Stimulated activated CD8-positive, alpha-beta memory T cell treated with anti-CD3 and anti-CD28 coated beads, Interleukin-2, amount 100 ng/mL, for 48 hours (primary cell): ENCODE measurements at places on chromosomes 6 and 20.

DNA sequence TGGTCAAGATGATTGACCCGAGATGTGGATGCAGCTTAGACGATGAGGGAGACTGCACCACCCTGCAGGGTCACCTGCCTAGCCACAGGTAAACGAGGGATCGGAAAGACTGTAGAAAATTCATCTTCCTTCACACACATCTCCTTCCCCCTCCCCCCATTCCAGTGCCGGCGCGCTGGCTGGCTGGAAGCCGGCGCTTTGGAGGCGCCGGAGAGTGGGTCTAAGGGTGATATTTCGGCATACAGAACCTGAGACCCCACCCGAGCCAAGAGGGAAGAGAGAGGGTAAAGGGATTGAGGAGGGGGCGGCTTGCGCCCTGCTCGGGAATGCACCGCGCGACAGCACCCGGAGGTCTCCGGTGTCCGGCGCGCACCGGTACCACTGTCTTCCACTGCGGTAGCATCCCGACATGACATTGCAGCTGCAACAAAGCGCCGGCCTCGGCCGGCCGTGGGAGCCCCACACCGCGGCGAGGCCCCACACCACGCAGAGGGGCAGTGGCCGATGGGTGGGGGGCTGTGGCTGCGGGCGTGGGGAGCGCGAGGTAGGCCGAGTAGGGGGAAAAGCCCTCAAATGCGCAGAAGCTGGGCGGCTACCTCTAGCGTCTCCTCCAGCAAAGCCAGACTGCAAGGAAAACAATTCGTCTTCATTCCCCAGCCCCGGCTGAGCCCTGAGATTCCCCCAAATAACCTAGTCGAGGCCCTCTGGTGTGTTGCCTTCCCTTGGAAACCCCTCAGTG lies 984 bp downstream of the TNFRSF21 start:
- DNase-seq = no peak

GRCh38 chr6:43304361-43304760 lies 4.3 kb downstream of the CRIP3 start:
- no peak for DNase-seq

DNA sequence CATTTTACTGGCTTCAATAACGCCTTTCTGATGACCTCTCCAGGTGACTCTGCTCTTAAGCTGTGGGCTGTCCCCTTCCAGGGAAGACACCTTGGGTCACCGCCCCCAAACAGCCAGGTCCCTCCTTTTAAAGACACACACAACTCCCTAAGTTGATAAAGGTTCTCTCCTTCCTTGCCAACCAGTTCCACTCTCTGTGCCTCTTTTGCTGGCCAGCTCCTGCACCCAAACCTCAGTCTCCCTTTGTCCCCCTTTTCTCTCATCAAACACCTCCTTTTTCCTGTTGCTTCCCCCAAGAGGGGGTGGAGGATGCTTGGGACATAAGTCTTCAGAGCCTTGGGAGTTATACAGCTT lies 1.0 kb downstream of the NCOA6 start:
- DNase-seq = peak; percentile 69

DNA sequence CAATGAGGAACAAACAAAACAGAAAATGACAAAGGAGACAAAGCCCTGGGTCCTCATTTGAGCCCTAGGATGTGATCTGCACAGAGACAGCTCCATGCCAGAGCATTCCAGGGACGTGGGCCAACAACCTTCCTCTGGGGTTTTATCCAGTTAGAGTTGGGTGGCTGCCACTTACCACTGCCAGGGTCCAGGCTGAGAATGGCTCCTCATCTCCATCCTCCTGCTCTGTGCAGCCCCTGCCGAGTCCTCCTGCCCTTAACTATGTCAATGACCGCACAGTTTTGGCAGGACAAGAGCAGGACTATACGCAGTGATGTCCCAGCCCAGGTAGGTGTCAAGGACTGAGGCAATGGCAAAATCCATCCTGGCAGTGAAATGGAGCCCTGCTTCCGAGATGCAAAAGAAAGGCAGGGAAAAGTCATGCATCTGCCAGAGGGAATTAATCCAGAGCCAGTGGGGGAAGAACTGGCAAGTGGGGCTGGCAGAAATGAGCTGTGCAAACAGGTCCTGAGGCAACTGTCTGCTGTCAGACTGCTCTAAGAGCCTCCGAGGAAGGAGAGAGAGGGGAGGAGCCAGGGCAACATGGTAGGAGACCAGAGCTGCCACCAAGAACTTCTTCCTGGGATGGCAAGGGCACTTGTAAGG lies 449.4 kb downstream of the PTPRT start:
- no peak for DNase-seq

- no peak for DNase-seq
Observed at GRCh38 chr6:134235937-134236751, 81.8 kb downstream of the SGK1 start.

- no peak for DNase-seq
Observed at GRCh38 chr20:49279677-49280462, 2.0 kb upstream of the ZNFX1 start.

- no peak for DNase-seq
Observed at GRCh38 chr6:83509441-83509840, 2.9 kb upstream of the PRSS35 start.

- no peak for DNase-seq
Observed at GRCh38 chr20:36112112-36112511, 42.4 kb upstream of the EPB41L1 start.

DNA sequence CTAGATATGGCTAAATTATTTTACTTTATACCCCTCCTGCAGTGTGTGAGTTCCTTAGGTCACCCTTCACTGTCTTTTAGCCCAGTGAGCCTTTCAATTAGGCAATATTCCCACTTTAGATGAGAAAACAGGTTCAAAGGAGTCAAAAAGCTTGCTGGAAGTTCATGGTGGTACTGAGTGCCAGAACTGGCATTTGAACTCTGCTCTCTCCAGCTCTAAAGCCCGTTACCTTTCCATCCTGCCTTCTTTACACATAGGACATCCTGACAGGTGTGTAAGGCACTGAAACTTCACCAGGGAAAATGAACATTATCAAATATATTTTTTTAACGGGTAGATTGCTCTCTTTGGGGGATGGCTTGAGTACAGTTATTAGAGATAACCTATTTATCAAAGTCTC lies 11.2 kb upstream of the TMEM217 start:
- DNase-seq = no peak

DNA sequence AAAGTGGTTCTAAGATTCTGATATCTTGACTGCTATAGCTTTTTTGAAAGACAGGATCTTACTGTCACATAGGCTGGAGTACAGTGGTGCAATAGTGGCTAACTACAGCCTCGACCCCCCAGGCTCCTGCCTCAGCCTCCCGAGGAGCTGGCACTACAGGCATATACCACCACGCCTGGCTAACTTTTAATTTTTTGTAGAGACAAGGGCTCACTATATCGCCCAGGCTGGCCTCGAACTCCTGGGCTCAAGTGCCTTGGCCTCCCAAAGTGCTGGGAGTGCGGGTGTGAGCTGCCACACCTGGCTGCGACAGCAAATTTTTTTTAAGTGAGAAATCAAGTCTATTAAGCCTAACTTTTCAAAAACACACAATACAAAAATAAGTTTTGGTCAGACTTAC lies 106.6 kb downstream of the NOL4L start:
- no peak for DNase-seq

DNA sequence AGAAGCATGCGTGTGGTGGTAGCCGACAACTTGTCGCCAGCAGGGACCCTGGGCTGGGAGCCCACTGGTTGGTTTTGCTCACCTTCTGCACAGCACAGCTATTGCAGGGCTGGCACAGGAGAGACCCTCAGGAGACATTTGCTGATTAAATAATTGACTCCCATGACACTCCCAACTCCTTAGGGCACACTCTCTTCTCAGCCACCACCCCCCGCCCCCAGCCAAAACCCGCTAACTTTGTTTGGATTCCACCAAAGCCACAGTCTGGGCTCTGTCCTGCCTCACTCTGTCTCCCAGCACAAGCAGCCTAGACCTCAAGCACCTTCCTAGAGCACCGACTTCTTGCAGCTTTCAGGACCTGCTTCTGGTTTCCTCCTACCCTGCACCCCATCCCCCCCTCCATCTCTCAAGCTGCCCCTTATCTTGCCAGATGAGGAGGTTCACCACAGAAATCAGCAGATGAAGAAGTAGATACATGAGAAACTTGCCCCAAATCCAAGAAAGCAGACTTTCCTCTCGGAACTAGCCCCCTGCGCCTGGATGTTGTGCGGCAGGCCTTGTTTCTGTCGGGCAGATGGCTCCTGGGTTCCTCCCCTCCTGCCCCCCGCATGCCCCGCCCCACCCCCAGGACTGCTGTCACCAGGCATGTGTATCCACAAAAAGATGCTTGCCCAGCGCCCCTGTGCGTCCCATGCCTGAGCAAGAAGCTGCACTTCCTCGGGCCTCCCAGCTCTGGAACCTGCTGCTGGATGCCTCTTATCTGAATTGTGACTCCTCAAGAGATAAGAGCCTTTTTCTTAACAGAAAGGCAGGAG lies 35.0 kb upstream of the CD93 start:
- DNase-seq = no peak

GRCh38 chr20:52047811-52048764 lies 143.5 kb downstream of the ZFP64 start:
- peak; percentile 14 for DNase-seq
